Gastroesophageal sphincter (tissue), 4 donors: ENCODE measurements at places on chromosomes 2 and 18. TPM values are rescaled to one million over a fixed set of nuclear protein-coding genes. Genes with fewer than 3 reads are reported as not detected.

Gene ZAP70
- total RNA-seq: 0.46 TPM

GRCh38 chr2:51667679-51668078, 635.7 kb upstream of the NRXN1 start:
- no peak for ATAC-seq

DNA sequence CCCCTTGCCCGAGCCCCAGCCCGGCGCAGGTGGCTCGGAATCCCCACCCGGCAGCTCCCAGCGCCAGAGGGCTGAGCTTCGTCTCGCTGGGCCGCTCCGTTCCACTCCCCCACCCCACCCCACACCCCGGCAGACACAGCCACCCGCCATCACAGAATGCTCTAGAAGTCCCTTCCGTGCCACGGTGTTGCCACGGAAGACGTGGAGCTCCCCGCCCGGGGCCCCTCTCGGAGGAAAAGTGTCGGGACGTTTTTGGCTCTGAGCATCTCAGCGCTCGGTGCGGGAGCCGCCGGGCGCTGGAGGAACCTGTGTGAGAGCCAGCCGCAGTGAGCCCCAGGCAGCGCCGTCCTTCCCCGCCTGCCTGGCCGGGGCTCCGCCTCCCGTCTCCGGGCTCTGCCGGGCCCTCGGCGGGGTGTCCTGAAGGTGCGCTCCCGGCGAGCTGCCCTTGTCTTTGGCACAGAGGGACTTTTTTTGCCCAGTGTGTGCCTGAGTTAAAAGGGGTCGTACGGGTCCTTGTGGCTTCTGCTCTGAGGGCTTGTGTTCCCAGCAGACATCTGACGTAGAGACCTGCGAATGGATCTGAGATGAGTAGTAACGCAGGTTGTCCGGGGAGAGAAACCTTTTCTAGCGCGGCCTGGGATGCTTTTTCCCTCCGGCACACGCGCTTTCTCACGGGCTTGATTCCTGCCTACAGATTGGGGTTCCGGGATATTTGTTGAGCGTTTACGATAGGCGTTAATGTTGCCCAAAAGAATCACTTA, 1.8 kb downstream of the ZCCHC2 start:
- ATAC-seq: no peak

Gene SP140L
- total RNA-seq: 8.4 TPM

GRCh38 chr2:171225302-171225980, 64.7 kb upstream of the TLK1 start:
- ATAC-seq: no peak

- ATAC-seq: no peak
Measured at GRCh38 chr2:222442665-222443064, 18.3 kb downstream of the SGPP2 start.

DNA sequence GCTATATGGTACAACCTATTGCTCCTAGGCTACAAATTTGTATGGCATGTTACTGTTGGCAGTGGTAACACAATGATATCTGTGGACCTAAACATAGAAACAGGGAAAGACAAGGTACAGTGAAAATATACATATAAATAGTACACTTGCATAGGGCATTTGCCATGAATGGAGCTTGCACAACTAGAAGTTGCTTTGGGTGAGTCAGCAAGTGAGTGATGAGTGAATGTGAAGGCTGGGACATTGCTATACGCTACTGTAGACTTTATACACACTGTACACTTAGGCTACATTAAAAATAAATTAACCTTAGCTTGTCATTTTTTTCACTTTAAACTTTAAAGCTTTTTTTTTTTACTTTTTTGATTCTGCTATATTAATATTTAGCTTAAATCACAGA, 500.0 kb upstream of the SETBP1 start:
- no peak for ATAC-seq

DNA sequence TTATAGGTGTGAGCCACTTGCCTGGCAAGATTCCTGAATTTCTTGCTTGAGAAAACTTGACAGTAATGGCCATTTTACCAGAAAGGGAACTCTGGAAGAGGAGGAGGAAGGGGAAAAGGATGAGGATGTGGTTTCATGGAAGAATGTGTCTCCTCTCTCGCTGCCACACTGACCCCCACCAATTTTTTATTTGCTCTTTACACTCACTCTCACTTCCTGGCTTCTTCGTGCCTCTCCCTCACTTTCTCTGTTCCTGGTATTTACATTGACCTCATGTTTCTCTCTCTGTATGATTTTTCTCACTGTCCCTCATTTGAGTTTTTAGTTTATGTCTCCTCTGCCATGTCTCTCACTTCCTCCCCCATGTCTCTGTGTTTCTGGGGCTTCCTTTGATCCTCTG, 134.5 kb upstream of the CAB39 start:
- no peak for ATAC-seq
